ENCODE measurements at places on chromosomes 1 and 21.

DNA sequence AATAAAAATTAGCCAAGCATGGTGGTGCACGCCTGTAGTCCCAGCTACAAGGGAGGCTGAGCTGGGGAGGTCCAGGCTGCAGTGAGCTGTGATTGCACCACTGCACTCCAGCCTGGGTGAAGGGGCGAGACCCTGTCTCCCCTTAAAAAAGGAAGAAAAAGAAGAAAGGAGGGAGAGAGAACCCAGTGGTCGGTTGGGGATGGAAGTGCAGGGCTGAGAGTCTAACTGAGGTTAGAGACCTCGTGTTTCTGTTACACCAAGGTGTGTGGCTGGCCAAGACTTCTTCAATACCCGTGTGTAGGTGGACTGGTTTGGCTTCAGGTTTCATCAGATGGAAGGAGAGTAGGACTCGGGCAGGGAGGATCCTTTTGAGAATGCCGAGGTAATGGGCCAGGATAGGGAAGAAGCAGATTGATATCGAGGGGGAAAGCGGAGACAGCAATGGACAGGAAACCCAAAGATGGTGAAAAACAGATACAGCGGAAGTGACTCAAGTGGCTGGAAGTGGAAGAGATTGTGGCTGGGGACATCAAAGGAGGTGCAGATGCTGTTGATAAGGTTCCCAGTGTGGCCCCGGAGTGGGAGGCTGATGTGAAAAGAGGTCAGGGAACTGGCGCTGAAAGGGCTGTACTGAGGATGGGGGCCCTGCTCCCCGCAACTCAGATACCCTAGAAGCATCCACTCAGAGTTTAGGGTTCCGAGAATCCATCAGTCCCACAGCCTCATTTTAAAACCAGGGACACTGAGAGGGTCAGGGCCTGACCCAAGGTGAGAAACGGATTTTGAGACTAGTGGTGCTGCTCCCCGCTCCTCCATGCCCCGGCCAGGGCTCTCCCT is 681 bp upstream of the UBXN10 start:
- DNase-seq: no peak

DNA sequence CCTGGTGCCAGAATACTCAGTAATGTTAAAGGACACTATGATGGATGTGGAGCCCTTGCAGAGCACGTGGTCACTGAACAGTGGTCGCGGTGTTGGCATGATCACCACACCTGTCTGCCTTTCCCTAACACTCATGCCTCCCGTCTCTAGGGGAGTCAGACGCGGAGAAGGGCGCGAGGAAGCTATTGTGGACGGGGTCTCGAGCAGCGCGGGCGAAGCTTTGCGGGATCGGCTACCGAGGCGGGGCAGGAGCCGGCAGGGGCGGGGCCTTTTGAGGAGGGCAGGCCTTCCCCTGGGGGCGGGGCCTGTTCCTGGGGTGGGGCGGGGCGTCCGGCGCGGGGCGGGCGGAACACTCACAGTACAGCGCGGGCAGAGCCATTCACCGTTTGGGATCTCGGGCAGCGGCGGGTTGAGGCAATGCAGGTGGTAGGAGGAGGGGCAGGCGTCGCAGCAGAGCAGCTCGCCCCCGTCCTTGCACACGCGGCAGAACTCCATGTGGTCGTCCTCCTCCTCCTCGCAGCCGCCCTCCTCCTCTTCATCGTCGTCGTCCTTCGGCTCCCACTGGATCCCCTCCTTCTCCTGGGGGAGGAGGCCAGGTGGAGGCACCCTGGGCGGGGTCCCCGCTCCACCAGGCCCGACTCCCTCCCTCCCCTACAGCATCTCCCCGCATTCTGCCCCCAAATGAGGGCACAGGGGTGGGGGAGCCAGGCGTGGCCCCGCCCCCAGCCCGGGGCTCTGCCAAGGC is 31.5 kb downstream of the CHD5 start:
- DNase-seq: peak; percentile 57

DNA sequence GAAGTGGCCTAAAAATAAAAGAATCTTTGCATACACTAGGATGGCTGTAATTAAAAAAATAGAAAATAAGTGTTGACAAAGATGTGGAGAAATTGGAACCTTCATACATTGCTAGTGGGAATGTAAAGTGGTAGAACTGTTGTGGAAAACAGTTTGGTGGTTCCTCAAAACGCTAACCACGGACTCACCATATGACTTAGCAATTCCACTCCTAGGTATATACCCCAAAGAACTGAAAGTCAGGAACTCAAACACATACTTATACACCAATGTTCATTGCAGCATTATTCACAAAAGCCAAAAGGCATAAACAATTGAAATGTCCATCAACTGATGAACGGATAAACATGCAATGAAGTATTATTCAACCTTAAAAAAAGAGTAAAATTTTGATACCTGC is 10.8 kb upstream of the HMGCL start:
- no peak for DNase-seq

- no peak for DNase-seq
These were observed 22.5 kb upstream of the SIKE1 start for GRCh38 chr1:114803001-114803400.

- no peak for DNase-seq
These were observed 1.1 kb downstream of the VANGL2 start for GRCh38 chr1:160401487-160401805.

DNA sequence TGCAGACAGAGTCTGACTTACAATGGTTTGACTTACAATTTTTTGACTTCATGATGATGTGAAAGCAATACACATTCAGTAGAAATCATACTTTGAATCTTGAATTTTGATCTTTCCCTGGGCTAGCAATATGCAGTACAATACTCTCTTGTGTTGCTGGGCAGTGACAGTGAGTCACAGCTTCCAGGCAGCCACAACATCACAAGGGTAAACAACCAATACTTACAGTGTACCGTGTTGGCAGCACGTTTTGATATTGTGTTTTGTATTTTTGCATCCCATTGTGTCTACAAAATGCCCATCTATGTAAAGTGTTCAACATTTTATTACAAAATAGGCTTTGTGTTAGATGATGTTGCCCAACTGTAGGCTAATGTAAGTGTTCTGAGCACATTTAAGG is 150.9 kb downstream of the NTMT2 start:
- peak; percentile 54 for DNase-seq

GRCh38 chr1:64867266-64867665 is 99.1 kb downstream of the JAK1 start:
- no peak for DNase-seq

- DNase-seq: no peak
These were observed 141.9 kb upstream of the LYPLAL1 start for GRCh38 chr1:219031809-219032208.

- peak; percentile 43 for DNase-seq
These were observed 69.0 kb upstream of the RAVER2 start for GRCh38 chr1:64675718-64676345.

DNA sequence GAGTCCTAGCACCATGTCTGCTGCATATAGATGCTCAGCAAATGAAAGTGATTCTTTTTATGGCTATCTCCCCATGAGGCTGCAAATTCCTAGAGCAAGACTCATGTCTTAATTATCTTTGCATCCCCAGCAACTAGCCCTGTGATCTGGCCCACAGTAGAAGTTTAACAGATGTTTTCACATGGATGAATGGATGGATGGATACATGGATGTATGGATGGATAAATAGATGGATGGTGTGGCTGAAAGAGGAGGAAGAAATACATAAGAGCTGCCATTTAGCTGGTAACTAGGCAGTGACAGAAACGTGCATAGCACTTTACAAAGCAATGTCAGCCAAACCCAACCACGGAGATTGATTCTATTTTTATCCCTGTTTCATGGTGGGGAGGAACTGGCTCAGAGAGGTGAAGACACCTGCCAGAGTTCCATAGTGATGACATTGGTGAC is 32.7 kb upstream of the ZBTB40 start:
- DNase-seq: peak; percentile 49

DNA sequence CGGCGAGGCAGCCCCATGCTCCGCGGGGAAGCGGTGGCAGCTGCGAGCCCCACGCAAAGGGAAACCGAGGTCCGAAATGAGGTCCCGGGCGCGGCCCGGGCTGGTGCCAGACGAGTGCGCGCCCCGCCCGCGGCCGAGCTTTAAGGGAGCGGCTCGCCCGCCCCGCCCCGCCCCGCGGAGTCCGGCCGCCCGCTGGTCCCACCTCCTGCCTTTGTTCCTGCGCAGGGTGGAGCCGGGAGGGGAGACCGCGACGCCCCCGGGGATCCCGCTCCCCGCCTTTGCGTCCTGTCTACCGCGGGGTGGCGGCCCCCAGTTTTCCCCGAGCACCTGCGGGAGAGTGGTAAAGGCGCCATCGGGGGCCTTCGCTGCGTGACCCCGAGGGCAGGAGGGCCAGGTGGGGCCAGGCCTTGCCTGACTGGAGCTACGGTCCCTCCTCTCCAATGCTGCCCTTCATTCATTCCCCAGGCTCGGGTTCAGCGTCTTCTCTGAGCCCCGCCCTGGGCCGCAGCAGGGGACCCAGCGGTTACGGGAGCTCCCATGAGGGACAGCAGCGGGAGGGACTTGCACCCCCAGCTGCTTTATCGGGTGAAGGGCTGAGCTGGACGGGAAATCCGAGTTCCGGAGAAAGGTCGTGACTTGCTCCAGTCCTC is at the start of gene HES2:
Gene HES2 (minus strand): TSS at position 116 of the 650 bp plus-strand sequence. CDS start 99 bp downstream, at position 17.
- peak; percentile 43 for DNase-seq

DNA sequence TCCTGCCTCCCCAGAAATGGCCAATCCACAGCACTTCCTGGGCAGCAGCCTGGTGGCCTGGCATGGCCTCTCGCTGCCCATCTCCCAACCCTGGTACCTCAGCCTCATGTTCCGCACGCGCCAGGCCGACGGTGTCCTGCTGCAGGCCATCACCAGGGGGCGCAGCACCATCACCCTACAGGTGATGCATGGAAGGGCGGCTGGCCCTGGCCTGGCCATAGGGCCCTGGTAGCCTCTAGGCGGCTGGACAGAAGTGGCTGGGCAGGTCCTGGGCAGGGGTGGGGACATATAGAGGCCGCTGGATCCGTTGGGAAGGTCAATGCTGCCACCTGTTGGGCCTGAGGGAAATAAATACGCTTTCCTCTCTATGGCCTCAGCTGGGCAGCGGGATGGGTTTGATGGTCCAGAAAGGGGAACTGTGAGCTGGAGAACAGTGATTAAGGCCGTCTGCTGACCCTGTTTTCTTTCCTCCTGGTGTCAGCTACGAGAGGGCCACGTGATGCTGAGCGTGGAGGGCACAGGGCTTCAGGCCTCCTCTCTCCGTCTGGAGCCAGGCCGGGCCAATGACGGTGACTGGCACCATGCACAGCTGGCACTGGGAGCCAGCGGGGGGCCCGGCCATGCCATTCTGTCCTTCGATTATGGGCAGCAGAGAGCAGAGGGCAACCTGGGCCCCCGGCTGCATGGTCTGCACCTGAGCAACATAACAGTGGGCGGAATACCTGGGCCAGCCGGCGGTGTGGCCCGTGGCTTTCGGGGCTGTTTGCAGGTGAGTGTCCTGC is 14.4 kb downstream of the CELSR2 start:
- DNase-seq: peak; percentile 90

GRCh38 chr1:174156437-174156836 is 2.9 kb upstream of the RABGAP1L start:
- DNase-seq: no peak

- DNase-seq: no peak
These were observed 25.3 kb upstream of the SYT6 start for GRCh38 chr1:114178936-114179335.

DNA sequence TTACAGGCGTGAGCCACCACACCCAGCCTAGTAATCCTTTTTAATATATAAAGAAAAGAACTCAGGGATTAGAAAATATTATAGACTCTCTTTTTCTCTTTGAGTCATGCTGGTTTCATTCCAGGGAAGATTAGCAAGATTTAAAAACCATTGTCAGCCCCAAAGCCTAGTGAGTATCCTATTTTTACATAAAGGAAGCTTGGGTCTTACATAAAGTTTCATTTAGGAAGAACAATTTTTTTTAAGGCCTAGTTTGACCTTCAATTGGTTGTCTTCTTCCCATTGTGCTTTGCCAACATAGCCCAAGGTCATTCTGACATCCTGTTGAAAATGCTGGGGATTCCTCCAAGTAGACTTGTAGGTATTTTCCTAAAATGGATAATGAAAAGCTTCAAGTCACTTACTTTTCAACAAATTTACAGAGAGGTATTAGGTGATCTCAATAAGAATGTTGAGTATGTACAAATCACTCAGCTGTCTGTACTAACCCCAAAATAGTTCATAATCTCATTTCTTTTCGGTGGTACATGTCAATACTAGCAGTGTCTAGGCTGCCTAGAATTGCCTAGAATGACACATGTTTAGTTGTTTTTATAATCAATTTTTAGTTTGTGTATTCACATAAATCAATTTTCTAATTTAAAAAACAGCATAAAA is 4.3 kb upstream of the KIF14 start:
- DNase-seq: no peak

DNA sequence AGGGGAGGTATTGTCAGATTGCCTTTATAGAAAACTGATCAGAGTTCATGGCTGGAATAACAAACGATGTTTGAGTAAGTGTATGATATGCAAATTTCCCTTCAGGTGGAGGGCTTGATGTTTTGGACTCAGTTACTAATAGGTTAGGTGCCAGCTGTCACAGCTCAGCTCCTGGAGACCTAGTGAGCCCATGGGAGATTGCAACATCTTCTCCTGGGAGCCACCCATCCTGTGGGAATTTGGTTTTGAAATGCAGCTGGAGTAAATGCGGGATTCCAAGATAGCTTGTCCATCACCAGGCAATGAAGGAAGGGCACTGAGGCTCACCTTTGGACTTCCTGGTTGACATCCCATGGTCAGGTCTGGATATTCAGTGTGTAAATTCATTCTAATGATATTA is 211.4 kb upstream of the NRIP1 start:
- DNase-seq: no peak

GRCh38 chr1:192529031-192529755 is 46.4 kb upstream of the RGS1 start:
- no peak for DNase-seq

GRCh38 chr1:116370181-116370580 is 2.9 kb upstream of the ATP1A1 start:
- DNase-seq: no peak

- DNase-seq: no peak
These were observed 3.1 kb upstream of the ETV3 start for GRCh38 chr1:157141212-157141855.

DNA sequence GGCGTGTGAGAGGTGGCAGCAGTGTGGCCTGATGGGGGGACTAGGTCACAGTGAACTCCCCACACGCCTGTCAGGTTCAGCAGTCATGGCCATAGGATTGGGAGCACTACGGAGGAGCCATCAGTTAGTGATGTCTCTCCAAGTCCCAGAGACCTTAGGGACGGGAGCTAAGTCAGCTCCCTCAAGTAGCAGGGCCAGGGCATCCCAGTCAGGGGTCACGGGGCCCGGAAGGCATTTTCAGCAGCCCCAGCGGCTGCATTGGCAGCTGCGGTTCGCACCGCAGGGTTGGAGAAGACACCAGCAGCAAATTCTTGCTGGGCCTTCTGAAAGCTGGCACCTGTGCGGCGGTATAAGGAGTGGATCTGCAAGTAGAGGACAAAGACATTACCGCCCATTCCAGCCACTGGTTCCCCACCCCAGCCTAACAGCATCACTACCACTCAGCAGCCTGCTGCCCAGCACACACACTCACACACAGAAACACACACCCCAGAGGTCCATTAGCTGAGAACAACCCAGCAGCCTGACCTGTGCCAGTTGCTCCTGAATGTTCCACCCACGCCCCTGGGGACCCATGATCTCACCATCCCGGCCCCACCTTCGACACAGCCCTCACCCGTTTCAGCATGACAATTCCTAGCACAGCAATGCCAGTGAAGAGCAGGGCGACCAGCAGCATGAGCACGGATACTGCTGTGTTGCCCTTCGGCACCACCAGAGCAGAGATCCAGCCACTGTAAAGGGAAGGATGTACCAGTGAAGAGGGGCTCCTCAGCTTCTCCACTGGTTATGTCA is 972 bp upstream of the ENTREP3 start:
- no peak for DNase-seq

All from astrocyte of the hippocampus (primary cell).